ENCODE measurements at places on chromosomes 7 and 10.
A peak's percentile ranks its signal among the peaks of the same experiment; 100 is the strongest.

DNA sequence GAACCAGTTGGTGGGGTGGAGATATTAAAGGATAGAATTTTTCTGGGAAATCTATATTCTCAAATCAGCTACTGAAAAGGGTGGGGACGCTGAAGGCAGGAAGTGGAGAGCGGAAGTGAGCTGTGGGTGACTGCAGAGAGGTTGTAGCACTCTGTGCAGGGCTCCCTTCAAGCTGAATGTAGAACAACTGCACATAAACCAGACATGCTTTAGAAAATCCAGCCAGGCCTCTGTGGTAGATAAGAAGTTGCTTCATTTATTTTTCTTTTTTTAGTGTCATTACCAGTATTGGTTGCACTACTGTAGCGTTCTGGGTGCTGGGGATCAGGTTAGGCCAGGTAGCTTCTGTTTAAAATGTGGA is 127.8 kb downstream of the CELF2 start:
- no peak for DNase-seq

- DNase-seq = no peak
These were observed 3.8 kb downstream of the PTER start for GRCh38 chr10:16440396-16441133.

DNA sequence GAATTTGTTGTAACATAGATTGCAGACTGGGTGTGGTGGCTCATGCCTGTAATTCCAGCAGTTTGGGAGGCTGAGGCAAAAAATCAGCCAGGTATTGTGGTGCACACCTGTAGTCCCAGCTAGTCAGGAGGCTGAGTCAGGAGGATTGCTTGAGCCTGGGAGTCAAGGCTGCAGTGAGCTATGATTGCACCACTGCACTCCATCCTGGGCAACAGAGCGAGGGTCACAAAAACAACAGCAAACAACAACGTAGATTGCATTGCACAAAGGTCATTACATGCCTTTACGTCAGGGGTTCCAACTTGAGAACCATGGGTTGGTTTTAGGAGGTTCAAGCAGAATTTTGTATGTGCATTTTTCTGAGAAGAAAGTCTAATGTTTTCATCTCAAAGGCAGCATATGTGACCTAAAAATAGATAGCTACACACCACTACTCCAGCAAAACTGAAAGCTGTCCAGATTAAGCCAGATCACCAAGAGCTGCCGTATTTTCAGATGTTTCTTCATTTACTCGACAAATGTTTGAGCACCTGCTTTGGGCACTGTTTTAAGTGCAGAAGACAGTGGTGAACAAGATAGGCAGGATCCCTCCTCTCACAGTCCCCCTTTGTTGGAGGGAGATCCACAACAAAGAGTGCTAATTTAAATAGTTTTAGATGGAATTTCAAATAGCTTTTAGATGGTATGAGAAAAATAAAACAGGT is 28.3 kb upstream of the CYP26C1 start:
- no peak for DNase-seq

- DNase-seq = no peak
These were observed 97.7 kb upstream of the MEOX2 start for GRCh38 chr7:15783987-15784693.

DNA sequence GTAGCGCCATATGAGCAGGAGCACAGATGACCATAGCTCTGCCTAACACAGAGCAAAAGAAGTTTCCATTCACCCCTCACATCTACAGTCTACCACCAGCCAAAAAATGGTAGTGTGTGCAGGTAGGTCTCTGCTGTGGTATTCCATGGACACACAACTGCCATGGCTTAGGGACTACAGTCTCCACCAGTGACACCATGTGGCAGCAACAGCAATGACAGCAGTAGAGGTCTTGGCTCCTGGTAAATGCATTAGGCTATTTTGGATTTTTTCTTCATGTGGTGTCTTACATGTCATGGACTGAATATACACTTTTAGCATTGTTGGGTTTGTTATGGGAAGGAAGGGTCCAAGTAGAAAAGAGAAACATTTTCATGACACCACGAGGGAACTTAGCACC is 70.1 kb upstream of the CABCOCO1 start:
- no peak for DNase-seq

DNA sequence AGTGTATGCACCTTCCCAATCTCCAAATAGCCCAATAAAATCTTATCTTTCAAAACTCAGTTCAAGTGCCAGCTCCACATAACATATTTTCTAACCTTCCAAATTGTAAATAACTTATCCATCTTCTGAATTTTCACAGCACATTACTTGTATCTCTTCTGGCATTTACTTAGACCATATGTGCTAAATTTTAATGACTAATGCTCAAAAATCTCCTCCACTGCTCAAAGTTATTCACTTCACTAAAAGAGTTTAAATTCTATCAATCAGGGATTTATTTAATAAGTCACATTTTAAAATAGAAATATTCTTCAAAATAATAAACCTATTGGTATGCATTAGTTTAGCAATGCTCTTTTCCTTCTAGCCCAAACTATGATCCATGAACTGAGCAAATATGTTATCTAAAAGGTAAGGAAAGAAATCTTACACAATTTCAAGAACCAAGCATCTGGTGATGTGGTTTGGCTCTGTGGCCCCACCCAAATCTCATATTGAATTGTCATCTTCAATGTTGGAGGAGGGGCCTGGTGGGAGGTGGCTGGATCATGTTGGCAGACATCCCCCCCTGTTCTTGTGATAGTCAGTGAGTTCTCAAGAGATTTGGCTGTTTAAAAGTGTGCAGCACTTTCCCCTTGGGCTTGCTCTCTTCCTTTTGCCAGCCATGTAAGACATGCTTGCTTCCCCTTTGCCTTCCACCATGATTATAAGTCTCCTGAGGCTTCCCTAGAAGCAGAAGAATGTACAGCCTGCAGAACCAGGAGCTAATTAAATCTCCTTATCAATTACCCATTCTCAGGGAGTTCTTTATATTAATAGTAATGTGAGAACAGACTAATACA is 28.1 kb upstream of the GPR22 start:
- no peak for DNase-seq

GRCh38 chr10:122519873-122520272 is 40.7 kb upstream of the DMBT1 start:
- no peak for DNase-seq

GRCh38 chr7:27000496-27000895 is 95.3 kb downstream of the HOXA1 start:
- no peak for DNase-seq

- DNase-seq = no peak
These were observed 192.8 kb upstream of the ZMIZ1 start for GRCh38 chr10:78875932-78876331.

DNA sequence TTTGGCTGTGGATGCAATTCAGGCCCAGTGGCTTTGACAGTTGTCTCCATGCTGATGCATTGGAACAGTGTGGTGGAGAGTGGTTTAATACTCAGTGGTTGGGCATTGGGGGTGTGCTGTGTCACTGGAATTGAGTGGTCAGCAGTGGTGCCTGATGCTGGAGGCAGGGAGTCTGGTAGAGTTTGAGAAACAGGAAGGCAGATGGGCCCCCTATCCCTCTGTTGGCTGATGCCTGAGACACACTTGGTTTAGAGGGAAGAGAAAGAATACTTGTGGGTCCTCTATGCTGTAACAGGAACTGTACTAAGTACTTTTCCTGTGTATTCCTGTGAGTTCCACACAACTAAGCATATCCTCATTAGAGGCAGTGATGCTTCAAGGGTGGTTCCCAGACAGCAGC is 55.4 kb downstream of the EEPD1 start:
- no peak for DNase-seq

DNA sequence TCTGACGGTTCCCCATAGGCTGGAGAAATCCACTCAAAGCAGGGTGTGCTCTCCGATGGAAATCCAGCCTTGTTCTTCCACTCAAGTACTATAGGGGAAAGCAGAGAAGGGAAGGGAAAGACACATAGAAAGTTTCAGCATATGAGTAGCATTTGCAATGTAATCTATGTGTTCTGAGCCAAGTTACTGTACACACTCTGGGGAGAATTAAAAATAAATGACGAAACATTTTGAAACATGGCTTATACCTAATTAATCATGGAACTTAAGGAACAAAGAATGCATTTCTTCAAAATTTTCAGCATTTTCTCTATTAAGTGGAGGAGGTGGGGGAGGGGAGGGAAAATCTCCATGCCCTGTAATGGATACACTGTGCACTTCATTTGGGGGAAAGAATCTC is 198.1 kb upstream of the HABP2 start:
- no peak for DNase-seq

DNA sequence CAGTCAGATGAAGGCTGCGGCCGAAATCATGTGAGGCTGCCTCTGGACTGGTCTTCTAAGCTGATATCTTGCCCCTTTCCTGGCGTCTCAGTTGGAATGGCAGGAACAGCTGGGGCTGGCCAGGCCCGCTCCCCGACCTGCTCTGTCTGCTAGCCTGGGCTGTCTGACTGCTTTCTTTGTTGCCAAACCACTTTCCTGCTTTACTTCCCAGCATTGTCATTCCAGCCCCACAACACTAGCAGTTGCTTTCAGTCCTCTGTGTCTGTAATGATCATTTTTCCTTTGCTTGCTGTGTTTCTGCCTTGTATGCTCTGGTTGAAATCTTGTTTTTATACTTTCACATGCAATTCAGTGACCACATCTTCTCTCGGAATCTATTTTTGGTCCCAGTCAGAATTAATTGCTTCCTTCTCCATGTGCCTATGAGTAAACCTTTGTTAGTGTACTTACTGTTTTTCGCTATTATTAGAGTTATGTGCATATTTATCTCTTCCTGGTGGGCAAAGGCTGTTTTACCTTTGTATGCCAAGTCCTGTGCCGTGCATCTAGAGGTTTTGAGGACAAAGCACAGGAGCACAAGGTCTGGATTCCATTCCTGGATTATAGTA is 21.6 kb downstream of the PRPF18 start:
- no peak for DNase-seq

GRCh38 chr10:69360485-69361302 is 56.0 kb downstream of the TACR2 start:
- DNase-seq = peak; percentile 55

DNA sequence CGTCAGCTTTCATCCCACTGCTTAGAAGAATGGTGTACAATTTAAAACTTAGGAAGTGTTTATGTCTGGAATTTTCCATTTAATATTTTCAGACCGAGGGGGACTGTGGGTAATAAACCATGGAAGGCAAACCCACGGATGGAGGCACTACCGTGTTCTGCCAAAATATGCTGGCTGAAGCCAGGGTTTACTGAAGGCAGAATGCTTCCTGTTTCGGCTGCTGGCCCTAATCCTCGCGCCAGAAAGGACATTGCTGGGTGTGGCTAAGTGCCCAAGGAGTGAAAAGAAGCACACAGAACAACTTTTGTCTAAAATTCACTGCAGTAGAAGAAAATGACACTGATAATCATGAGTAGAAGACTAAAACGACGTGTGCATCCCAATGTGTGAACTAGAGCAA is 32.3 kb downstream of the PITRM1 start:
- no peak for DNase-seq

- DNase-seq = no peak
These were observed 121.4 kb downstream of the ELMO1 start for GRCh38 chr7:37327288-37327687.

DNA sequence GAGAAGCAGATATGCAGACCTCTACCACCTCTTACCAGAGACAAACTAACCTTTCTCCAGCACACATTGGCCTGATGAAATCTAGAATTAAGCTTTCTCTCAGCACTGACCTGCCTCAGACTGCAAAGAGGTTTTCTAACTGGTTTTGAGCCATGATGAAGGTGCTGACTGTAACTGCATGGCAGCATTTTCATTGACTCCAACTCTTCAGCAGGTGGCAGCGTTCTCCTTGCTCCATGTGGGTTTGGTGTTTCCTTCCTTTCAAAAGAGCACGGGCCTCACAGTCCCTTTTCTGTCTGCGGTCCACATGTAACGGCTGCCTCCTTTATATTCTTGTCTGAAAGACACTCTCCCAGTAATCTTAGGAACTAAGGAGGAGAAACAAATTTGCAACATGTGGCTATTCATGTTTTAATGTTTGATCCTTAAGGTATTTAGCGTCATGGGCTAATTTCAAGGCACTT is 12.6 kb downstream of the KLLN start:
- DNase-seq = peak; percentile 35

- no peak for DNase-seq
These were observed 544.3 kb upstream of the DPP6 start for GRCh38 chr7:153507885-153508284.

GRCh38 chr10:3396116-3396515 is 223.5 kb upstream of the PITRM1 start:
- peak; percentile 30 for DNase-seq

Measured in NCI-H1092 treated with DMSO at 0.1 percent for 48 hours (cell line).